ENCODE measurements at places on chromosomes 1 and 21.

GRCh38 chr1:157407917-157408525 lies 144.3 kb downstream of the FCRL5 start:
- no peak for DNase-seq

DNA sequence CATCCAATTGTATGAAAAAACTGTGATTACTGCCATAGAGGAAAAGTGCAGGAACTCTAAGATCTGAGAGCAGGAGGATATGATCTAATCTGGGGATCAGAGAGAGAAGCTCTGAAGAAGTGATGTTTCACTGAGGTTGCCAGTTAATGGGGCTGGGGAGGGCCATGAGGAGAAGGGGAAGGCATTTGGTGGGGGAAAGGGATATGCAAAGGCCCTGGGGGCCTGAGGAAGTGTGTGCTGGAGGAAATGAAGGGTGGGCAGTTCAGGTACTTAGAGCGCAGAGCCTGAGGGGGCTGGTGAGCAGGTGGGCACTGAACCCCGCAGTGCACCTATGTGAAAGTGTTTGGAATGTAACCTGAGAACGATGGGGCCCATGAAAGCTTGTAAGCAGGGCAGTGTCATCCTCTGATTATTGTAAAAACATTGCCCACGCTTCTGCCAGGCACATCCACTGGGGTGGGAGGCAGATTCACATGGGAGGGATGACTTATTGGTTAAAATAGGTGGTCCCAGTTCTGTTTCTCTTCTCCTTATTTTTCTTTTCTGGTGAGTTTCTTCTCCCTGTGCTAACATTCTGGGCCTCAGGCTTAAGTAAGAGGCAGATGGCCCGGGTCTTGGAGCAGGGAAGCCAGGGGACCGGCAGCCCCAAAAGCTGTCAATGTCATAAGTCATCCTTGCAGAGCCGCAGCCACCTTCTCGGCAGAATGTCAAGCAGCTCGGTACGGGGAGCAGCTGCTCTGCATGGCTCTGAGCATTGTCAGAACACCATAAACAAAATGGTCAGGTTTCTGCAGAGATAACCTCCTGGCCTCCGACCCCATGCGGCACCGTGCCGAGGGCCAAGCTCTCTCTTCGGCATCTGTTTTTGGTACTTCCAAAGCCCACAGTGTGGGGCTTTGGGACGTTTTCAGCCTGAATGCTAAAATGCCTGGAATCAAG lies 492.0 kb upstream of the VAMP3 start:
- DNase-seq, result no peak

- DNase-seq, result no peak
Observed at GRCh38 chr1:211520641-211521040, 28.7 kb upstream of the RD3 start.

DNA sequence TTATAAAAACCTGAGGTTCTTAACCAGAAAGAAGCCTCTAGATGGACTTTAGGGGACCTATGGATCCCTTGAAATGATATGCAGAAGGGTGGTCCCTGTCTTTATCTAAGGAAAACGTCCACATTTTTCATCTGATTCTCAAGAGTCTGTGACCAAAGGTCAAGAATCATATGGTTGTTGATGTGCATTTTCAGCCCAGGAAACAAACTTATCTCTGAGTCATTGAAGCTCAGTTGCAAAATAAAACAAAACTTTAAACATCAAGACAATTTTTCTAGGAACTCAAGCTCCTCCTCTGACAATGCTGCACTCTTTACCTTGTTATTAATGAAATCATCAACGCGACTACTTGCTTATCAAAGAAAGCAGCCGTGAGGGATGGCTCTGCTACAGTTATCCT lies 83.3 kb downstream of the TIAM1 start:
- DNase-seq, result no peak

- no peak for DNase-seq
Observed at GRCh38 chr1:191152776-191153175, 675.1 kb upstream of the BRINP3 start.

DNA sequence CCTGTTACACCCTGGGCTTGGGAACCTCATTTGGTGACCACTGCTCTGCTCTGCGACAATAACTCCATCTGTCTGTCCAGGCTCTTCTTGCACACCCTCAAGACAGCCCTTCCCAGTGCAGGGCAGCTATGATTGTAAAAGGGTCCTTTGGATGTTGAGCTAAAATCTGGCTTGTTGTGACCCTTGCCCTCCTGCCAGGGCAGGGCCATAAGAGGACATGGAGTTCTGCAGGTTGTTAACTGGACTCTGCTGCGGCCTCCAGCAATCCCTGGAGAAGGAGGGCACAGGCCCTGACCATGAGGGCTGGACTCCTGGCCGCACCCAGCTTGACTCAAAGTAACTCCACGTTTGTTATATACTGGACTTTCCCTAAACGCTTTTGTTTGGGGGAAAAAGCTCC lies 41.2 kb downstream of the DHCR24 start:
- peak; percentile 29 for DNase-seq
